ENCODE measurements at places on chromosomes 5 and 9.
A peak's percentile ranks its signal among the peaks of the same experiment; 100 is the strongest.

GRCh38 chr9:124720429-124721108, 50.5 kb downstream of the NR6A1 start:
- no peak for DNase-seq

- DNase-seq = peak; percentile 42
Measured at GRCh38 chr5:32462618-32463017, 18.1 kb upstream of the ZFR start.

- peak; percentile 72 for DNase-seq
Measured at GRCh38 chr5:138449501-138450239, 10.8 kb downstream of the REEP2 start.

DNA sequence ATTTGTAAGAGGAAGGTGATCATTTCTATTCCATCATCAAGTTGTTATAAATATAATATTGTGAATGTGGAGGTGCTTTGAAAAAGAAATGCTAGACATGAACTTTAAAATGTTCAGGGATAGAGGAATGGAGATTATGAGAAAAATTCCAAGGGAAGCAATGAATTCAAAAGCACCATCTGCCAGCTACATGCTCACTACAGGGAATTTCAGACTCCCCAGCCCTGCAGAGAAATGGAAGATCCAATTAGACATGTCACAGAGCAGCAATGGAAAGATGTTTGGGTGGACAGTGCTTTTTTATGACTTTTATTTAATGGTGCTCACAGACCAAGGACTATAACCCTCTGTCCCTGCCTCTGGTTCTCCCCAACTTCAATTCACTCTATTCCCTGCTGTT, 209.7 kb downstream of the ESM1 start:
- no peak for DNase-seq

GRCh38 chr9:116369706-116370105, 216.1 kb downstream of the PAPPA start:
- DNase-seq = no peak

DNA sequence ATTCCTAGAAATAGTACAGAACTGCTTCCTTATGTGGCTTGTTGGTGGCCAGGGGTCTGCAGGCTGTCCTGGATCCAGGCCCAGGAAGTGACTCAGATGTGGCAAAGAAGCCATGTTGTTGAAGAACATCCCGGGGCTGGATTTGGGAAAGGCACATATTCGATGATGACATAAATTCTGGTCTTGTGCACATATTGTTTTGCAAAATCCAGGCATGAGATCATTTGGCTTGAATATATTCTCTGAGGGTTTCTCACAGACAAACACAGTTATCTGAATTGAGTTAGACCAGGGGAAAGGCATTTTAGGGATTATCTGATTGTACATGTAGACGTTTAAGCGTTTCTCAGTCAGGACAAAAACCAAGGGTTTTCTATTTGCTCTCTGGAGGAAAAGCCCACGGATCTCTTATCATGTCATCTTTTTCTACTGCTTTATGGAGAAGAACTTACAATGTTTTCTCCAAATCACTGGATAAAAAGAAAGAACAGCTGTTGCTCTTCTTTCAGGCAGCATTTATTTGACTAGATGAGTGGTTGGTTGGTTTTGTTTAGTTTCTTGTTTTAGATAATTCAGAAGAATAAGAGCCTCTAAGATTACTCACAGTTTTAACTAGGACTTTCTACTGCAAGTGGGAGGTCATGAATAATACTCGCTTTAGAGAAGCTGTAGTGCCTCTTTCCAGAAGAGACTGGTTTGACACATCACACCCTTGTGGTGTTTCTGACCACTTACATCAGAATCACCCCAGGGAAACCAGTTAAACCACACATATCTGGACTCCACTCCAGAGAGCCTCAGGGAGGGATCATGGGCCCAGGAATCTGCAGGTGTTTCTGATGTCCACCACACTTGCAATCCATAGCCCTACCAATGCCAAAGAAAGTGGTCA, 29.5 kb upstream of the LHFPL2 start:
- no peak for DNase-seq

GRCh38 chr5:128765448-128766061, 199.7 kb upstream of the SLC27A6 start:
- DNase-seq = no peak

DNA sequence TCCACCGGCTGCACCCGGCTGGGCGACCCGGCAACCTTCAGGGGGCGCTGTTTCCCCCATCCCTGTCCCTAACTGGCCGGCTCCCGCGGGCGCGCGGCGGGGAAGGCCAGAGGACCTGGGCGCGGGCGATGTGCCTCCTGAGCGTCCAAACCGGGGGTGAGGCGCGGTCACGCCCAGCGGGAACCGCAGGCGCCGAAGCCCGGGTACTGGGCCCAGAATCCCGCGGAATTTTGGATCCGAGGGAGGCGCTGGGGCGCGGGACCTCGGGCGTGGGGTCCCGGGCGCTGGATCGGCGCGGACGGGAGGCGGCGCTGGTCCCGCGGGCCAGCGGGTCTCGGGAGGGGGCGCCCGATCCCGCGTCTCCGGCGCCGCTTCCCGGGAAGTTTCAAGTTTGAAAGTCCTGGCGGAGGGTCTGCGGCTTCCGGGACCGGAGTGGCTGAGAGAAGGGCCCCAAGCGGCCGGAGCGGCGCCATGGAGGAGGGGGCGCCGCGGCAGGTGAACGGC, at the start of gene PKN3:
PKN3 (plus strand) TSS at position 59 of the 504 bp plus-strand sequence; CDS start at position 472, 413 bp downstream.
- peak; percentile 77 for DNase-seq

DNA sequence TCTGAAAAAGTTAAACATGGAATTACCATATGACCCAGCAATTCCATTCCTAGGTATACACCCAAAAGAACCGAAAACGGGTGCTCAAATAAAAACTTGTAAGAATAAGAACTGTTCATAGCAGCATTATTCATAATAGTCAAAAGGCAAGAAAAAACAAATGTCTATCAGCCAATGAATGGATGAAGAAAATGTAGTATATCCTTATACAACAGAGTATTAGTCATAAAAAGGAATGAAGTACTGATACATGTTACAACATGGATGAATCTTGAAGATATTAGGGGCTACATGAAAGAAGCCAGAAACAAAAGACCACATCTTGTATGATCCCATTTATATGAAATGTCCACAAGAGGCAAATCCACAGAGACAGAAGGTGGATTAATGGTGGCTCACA, 15.6 kb upstream of the BRD3 start:
- DNase-seq = no peak

DNA sequence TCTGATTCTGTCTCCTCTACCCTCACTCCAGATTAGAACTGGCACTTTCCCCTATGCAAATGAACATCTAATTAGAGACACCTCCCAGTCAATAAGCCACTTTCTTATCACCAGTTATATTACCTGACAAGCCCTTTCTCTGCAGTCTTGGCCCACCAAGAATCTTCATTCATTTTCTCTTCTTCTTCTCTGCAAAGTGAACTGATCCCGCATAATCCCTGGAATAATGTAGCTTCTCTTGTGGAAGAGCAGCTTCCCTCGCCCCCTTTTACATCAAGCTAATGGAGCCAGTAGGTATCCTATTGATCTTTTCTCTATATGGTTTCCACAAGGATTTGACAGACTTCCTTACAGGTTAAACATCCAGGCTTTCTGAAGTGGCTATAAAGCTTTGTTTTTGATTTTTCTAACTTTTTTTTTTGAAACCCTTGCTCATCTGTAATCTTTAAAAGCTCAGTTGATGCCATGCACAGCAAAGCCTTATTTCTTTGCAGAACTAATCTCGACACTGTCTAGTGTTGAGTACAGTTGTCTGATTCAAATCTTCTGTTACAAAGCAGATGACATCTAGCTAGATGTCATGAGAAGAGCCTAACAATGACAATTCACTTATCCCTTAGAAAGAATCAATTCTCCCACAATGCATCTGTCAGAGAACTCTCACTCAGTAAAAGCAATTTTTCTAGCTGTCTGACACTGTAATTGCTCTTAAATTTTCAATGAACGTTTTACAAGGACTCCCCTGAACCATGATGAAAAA, 281.4 kb downstream of the ISL1 start:
- DNase-seq = no peak

DNA sequence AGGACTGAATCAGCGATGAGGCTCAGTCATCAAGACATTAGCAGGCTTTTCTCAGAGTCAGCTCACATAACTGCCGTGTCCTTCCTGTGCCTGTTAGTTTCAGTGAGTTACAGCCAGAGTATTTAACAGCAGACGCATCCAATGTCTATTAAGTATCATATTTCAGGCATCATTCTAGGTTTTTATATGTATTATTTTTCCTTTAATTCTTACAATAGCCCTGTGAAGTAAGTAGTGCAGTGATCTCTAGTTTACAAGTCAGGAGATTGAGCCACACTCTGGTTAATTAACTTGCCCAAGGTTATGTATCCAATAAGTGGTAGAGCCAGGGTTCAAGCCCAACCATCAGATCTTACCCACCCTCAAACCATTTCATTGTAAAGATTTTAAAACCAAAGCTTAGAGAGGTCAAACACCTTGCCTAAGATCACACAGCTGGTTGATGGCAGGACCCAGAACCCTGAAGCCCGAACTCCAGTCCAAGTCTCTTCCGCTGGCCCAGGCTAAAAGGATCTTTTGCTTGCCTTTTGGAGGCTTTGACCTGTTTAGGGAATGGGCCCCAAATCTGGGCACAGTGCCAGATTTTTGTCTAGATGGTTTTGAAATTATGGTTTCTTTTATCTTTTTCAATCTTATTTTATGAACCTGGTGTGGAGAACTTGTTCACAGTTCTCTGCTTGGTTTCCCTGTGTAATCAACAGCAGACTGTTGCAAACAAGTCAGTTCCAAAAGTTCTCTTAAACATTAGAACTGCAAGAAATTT, 261.2 kb upstream of the CLINT1 start:
- DNase-seq = no peak

- DNase-seq = no peak
Measured at GRCh38 chr5:133145436-133146170, 93.8 kb downstream of the HSPA4 start.

DNA sequence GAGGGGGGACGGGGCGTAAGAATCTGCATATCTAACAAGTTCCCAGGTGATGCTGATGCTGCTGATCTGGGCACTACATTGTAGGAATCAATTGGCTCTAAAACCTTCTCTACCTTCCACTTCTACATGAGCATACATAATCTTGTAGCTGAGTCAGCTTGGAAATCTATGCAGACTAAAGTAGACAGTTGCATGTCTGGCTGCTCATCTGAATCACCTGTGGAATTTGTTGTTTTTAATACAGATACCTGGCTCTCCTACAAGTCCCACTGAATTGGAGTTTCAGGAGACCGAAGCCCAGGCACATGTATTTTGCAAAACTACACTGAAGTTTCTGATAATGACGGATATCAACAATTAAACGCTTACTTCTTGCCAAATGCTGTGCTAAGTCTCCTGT, 113.6 kb downstream of the STK32A start:
- DNase-seq = no peak

GRCh38 chr9:9133526-9133925, 1333.9 kb upstream of the DMAC1 start:
- DNase-seq = no peak

- no peak for DNase-seq
Measured at GRCh38 chr9:130780415-130780814, 54.6 kb upstream of the ABL1 start.

GRCh38 chr5:72082048-72082447, 25.2 kb upstream of the MAP1B start:
- no peak for DNase-seq

GRCh38 chr5:107135391-107135790, 535.3 kb downstream of the EFNA5 start:
- no peak for DNase-seq

DNA sequence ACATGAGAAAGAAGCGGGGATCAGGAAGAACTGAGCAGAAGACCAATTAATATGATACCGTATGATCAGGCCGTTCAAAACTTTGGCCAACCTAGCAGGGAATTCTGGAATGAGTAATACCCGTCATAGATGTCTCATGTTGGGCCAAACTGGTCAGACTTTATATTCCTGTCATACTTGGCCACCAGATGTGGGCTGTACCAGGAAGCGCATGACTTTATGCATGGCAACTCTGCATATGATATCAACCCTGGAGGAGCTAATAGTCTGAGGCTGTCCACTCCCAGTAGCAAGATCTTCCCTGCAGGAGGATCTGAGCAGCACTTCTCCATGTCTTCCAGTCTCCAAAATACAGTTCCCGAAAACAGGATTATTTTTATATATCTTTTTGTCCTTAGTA, 68.5 kb upstream of the NAA35 start:
- DNase-seq = no peak

DNA sequence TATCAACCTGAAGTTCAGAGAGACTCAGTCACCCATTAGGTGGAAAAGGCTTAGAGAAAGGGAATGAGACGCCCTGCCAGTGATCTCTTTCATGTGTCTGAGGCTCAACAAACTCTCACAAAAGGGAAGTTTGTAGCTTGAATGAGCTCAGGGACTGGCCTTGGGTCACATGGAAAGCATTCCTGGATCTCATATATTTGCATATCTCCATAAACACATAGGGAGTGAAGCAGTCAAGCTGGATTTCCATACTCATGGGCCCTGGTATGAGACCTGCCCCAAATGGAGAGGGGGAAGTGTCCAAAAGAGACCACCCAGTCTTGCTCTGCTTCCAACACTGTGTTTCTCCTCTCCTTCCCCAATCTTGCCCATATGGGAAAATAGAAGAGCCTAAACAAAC, 26.4 kb upstream of the PRUNE2 start:
- DNase-seq = no peak

GRCh38 chr9:107153336-107153735, 129.7 kb upstream of the RAD23B start:
- DNase-seq = no peak

GRCh38 chr5:112975721-112976431, 722 bp upstream of the DCP2 start:
- no peak for DNase-seq

GRCh38 chr5:52449516-52449915, 338.2 kb upstream of the ITGA1 start:
- DNase-seq = no peak

DNA sequence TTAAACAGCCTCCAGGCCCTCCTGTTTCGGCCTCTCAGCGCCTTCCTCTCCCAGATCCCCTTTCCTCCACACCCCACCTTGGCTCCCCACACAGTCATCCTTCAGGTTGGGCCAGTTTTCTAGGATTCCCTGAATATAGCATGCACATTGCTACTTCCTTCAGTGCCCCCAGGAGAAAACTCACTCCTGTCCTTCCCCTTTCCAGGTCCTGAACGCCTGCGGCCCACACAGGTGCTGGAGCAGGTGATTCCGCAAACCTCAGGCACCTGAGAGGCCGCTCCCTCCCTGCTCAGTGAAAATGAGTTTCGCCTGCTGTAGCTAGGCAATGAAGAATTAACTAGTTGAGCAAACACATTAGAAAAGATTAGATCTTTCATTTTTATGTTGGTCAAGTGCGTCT, 185.0 kb downstream of the MED10 start:
- DNase-seq = no peak

Measured in Kasumi-1 (cell line).